Hematopoietic multipotent progenitor cell treated with erythropoietin and hydrocortisone succinate and interleukin-3 and kit ligand, for 8 days (in vitro differentiated cells): ENCODE measurements at places on chromosomes 2 and 18.

DNA sequence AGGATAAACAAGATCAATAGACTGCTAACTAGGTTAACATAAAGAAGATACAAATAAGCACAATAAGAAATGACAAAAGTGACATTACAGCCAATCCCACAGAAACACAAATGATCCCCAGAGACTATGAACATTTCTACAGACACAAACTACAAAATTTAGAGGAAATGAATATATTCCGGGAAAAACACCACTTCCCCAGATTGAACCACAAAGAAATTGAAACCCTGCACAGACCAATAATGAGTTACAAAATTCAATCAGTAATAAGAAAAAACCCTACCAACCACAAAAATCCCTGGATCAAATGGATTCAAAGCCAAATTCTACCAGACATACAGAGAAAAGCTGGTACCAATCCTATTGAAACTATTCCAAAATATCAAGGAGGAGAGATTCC, 232.4 kb upstream of the RBMS1 start:
- no peak for DNase-seq

- no peak for DNase-seq
Measured at GRCh38 chr2:120927265-120927628, 191.6 kb downstream of the GLI2 start.

DNA sequence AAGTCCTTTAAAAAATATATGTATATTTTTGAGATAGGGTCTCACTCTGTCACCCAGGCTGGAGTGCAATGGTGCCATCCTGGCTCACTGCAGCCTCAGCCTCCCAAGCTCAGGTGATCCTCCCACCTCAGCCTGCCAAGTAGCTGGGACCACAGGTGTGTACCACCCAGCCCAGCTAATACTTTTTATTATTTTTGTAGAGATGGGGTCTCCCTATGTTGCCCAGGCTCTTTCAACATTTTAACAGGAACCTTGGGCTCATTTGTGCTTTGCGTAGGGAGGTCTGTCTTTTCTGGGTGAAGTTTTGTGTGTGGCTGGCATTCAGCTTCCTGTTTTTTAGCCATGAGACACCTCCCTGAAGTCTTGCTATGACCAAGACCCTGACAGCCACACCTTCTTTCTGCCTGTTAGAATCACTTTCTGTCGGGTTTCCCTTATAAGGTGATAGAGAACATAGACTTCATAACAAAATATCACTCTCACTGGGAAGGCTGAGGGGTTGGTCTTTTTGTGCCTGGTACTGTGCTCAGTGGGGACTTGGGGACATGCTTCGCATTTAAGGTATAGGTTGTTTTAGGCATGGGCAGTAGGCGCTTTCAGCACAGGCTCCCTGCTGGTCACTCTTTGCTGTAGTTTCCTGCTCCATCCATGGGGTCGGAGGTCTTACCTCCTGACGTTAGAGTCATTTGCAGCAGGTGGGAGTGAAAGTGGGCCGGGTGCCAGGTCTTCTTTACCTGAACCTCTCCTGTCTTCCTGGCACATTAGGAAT, 3.4 kb downstream of the RAB31 start:
- DNase-seq = no peak

DNA sequence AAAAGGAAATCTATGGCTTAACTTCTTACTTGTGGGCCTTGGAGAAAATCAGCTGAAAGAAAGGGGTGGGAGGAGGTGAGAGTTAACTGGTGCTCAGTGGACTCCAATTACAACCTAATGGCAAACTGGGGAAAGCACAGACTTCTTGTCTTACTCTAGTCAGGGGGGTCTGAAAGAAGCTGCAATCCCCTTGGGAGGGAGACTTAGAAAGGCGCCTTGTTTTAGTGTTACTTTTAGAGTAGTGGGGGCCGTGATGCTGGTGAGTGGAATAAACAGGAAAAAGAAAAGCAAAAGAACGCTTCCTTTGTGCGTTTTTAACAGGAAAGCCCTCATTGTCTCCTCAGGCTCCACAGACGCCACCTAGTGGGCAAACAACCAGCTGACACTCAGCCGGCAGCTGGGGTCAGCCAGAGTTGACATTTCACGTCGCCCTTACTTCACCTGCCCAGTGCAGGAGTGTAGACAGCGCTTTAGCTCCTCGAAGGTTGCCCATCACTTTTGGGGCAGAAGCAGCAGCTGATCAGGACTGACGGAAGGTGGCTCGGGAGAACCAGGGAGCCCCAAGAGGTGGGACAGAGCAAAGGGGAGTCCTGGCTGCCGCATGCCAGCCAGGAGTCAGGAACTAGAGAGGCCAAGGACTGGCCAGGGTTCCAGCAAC, 55.9 kb upstream of the GORASP2 start:
- peak; percentile 84 for DNase-seq

DNA sequence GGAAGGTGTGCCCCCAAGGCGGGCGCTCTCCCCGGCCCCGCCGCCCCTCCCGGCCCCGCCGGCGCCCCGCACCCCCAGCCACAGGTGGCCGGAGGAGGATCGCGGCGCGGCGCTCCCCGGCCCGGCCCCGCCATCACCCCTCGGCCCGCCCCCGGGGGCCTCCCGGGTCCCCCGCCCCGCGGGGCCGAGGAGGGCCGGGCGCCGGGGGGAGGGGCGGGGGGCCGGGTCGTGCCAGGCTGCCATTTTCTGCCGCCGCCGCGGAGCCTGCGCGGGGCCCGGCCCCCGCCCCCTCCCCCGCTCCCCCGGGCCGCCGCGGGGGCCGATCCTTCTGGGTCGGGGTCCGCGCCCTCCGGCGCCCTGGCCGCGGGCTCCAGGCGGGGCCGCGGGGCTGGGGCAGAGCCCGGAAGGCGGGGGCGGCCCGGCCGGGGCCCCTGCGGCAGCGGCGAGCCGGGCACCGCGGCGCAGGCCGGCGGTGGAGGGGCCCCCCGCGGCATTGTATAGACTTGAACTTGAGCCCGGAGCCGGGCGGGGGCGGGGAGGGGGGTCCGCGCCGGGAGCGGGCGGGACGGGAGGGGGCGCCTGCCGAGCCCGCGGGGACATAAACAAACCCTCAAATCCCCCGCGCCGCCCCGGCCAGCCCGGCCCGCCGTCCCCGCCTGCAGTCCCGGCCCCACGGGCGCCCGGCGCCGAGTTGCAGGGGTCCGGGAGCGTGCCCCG, 556 bp downstream of the DNMT3A start:
- no peak for DNase-seq

DNA sequence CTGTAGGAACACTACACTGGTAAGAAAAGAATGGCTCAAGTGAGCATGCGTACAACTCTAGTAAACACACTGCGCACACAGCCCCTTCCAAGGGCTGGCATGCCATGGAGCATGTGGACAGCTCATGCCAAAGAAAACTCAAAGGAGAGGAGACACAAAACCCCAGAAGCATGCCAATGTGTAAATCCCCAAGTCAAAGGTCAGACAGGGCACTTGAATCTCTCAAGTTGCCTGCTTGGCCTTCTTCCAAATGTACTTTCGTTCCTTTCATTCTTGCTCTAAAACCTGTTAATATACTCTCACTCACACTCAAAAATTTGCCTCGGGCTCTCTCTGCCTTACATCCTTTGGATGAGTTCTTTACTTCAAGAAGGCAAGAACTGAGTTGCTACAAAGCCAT, 365.3 kb downstream of the NBAS start:
- no peak for DNase-seq

DNA sequence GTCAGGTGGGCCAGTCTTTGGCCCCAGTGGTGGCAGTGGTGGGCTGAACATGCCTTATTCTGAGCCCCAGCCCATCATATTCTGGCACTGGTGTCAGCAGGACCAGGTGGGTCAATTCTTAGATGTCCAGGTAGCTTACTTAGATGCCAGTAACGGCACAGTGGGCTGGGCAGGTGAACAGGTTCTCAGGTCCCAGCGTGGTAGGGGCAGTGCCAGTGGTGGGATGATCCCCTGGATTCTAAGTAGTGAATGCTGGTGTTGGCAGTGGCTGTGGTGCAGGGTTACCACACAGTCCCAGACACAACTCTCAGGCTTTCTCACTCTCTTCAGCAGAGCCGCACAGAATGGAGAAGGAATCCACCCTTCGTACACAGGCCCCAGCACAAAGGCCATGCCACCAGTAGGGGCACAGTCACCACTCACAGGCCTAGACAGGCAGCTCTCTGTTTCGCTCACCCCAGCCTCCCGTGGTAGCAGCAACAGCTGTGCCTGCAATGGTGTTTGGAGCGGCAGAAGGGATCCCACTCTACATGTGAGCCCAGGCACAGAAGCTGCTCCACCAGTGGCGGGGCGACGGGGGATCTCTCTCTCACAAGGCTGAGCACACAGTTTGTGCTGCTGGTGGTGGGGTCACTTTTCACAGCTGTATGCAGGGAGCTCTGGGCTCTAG, 97.3 kb downstream of the ANKRD12 start:
- DNase-seq = no peak

DNA sequence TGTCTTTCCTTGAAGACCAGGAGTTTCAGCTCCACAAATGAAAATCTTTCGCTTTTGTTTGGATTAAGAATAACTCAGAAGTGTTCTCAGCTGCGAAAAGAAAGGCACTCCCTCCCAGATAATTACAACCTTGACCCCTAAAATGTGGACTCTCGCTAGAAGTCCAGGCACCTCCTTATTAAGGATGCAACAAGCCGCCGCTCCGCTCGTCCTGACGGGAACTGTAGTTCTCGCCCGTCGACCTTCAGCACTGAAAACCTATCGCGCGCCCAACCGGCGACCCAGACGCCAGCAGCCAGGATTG, 559 bp downstream of the IMMT start:
- DNase-seq = peak; percentile 95

DNA sequence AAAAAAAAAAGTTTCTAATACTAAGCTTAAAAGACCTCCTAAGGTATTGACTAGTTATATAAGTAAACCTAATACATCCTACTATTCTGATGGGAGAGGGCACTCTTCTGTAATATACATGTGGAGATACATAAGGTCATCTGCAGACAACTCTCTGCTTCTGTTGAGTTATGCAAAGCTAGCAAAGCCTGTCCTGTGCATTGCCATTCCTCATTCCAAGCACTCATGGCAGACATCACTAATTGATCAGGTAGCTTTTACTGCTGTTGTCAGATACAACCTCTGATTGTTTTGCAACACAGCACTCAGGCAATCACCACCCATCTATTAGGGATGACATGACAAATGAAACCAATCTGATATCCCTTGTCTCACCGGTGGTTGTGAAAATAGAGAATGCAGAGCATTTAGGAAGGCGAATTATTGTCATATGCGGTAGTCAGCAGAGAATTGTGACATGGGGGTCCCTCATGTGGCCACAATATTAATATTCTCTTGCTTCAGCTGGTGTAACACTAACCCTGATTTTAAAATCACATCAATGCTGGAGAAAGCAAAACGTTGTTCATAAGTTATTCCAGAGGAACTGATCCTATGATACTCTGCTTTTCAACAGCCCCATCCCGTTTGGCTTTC, 416.5 kb upstream of the GYPC start:
- DNase-seq = no peak

- no peak for DNase-seq
Measured at GRCh38 chr18:59149007-59149406, 9.3 kb downstream of the SEC11C start.

- DNase-seq = no peak
Measured at GRCh38 chr2:109231996-109232705, 103.1 kb downstream of the SH3RF3 start.

- DNase-seq = no peak
Measured at GRCh38 chr2:214265991-214266489, 144.8 kb upstream of the VWC2L start.

GRCh38 chr18:21141668-21142422, 30.2 kb upstream of the ROCK1 start:
- DNase-seq = no peak

DNA sequence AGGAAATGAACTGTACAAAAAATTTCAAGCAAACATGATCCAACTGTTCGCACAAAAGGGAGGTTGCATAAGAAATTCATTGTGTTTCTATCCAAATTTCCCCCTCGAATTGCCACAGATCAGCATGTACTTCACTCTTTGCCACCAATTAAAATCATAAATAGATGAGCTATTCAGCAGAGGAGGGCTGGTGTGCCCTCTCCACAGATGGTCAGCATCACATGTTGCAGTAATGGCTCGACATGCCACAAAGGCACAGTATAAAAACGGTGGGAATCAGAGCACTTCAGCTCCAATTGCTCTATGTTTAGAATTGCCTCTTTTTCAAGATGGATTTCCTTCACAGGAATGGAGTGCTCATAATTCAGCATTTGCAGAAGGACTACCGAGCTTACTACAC, at the start of gene G6PC2:
Gene G6PC2 (plus strand): TSS at position 289 of the 400 bp plus-strand sequence. CDS start 41 bp downstream, at position 330.
- no peak for DNase-seq

DNA sequence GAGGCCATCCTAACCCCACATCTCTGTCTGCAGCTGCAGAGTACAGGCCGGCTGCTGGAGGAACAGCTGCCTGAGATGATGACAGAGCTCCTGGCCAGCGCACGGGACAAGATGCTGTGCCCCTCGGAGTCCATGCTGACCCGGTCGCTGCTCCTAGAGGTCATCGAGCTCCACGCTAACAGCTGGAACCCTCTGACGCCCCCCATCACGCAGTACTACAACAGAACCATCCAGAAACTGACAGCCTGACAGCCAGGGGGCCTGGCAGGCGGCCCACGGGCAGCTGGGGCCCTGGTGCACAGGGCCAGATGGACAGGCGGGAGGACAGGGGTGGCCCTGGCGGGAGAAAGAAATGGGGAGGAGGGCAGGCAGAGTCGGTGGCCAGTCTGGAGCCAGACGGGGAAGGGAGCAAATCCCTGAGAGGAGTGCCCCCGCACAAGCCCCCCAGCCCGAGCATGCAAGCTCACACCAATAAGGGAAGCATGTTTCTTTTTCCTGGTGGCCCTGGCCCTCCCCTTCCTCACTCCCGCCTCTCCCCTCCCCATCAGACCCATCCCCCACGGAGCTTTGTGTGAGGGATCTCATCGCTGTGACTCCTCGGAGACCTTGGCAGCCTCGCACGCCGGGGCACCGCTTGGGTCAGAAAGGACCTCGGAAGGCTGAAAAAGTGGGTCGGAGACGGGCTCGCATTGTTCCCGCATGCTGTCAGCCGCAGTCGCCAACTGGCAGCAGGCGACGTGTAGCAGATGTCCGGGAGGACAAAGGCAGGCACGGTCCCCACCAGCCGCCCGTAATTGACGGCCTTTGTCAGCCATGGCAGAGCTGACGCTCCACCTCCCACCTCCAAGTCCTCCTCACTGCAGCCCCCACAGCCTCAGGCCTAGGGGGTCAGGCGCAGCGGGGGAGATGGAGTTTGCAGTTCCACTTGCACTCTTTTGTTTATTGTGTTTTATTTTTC, 91.2 kb downstream of the SMAD7 start:
- DNase-seq = no peak

DNA sequence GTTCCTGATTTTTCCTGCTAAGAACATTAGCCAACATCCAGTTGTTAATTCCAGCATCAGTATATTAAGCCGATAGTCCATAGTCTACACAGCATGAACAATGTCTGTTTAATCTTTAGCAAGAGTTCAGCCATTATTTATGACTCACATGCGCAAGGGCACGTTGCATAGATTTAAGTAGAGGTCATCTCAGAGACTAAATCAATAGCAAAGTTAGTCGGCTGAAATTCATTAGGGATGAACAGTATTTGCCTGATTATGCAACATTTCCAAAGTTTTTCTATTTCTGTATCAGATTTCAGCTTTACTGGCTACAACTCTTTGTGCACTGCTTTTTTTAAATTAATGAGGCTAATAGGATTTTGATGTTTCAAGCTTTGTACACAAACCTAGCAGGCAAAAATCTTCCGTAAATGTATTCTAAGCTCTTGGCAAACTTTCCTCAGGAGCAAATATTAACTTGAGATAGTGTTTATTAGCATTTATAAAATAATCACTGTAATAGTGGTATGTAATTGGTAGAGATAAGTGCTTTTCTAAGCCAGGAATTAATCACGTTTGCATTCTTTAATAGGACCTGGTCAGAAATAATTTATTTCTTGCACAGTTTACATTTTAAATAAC, 578.7 kb upstream of the ID2 start:
- no peak for DNase-seq

GRCh38 chr2:100888601-100889000, 68.7 kb downstream of the NPAS2 start:
- no peak for DNase-seq
